B cell (primary cell): ENCODE measurements at places on chromosomes 6 and 20.

DNA sequence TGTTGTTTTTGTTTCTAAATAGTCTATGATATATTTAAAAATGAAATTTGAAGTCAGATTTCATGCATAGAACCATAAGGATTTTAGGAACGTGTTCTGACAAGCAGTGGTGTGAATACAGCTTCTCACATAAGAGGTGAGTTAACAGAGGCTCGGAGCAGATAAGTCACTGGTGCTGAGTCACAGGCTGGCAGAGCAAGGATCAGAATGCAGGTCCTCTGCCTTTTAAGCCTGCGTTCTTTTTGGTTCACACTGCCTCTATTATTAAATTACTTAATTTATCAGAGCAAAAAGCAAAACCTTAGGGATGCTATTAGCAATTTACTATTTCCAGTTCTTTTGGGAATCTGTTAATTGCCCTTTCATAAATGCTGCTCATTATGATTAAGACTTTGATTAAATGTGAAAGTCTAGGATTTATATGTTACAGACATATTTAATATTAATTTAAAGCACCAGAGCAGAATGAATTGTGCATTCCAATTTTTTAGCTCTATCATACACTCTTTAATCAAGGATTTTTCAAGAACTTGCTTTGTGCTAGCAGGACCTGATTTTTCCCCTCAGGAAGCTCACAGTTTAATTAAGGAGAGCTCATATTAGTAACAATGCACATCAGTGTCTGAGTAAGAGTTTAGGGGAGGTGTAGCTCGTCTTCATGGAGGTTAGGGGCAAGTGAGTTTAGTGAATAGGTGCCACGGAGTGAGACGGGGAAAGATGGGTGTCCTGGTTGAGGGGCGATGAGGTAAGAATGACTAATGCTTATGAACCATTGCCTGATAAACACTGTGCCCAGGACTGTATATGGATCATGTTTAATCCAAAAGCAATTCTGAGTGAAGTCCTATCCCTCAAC is 212.7 kb upstream of the AGPAT4 start:
- no peak for DNase-seq

DNA sequence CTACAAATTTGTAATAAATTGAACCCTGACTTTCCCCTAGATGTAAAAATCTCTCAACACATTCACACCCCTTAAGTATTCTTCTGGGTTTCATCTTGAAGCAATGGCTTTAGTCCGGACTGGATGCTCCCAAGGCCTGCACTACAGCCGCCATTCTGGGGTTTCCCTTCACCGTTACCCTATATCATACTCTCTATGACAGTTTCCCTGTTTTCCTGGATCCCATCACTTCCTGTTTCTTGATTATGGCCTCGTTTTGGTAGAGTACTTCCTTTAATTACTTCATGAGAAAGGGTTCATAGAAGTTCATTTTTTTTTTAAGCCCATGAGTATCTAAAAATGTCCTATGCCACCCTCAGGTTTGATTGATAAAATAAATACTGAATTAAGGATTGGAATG is 11.7 kb downstream of the FIG4 start:
- DNase-seq = no peak

GRCh38 chr6:133957780-133958242 is 4.8 kb downstream of the TBPL1 start:
- no peak for DNase-seq

GRCh38 chr6:11130605-11131004 is 19.1 kb upstream of the ERVFRD-1 start:
- DNase-seq = no peak

DNA sequence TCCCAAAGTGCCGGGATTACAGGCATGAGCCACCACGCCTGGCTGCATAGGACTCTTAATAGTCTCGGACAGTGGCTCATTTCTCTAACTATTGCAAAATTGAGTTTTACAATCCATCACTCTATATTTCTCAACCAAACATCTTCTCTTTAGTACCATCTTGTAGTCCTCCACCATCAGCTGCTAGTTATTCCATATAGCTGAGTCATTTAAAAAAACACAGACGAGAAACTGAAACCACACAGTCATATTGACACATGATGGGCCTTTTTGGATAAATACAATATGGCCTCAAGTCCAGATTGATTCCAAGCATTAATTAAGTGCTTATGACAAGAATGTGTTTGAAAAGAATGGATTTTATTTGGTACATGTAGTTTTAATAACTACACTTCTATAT is 599.1 kb downstream of the MEI4 start:
- DNase-seq = no peak

DNA sequence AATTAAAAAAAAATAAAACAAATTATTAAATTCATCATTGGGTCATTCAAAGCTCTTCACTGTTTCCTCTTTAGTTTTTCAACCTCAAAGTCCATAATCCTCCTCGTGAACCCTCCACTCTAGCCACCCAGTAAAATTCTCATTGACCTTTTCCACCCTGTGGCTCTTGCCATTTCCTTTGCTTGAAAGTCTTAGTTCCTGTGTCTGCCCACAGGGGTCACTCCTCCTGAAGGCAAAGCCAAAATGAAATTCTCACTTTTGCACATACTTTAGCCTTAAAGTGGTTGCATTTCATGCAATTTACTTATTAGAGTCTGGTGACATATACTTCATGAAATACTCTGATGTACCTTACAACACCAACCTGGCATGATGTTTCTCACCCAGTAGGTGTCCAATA is 263.7 kb downstream of the BMP2 start:
- DNase-seq = no peak

- DNase-seq = no peak
Measured at GRCh38 chr6:7446619-7447325, 57.2 kb downstream of the RIOK1 start.

DNA sequence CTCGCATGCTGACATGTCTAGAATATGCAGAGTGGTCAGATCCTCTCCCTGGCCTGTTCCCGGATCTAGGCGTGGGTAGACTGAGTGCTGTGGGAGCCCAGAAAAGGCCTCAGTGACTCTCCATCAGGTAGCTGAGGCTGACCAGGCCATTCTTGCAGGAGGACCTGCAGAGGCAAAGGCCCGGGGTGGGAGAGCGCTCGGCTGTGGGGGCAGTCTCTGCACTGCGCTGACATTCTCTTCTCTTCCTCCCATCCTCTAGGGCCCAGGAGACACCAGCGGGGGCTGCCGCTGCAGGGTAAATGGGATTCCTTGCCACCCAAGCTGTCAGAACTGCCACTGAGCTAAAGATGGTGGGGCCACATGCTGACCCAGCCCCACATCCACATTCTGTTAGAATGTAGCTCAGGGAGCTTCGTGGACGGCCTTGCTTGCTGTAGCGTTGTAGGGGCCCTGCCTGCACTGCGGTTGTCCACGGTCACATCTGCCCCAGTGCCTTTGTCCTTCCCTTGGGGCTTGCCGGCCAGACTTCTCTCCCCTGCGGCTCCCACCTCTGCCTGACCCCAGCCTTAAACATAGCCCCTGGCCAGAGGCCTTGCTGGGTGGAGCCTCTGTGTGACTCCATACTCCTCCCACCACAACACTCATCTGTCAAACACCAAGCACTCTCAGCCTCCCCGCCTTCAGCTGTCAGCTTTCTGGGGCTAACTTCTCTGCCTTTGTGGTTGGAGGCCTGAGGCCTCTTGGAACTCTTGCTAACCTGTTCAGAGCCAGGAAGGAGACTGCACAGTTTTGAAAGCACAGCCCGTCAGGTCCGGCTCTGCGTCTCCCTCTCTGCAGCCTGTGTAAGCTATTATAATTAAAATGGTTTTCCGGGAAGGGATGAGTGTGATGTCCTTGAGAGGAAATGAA is 22.2 kb downstream of the RBCK1 start:
- DNase-seq = no peak

DNA sequence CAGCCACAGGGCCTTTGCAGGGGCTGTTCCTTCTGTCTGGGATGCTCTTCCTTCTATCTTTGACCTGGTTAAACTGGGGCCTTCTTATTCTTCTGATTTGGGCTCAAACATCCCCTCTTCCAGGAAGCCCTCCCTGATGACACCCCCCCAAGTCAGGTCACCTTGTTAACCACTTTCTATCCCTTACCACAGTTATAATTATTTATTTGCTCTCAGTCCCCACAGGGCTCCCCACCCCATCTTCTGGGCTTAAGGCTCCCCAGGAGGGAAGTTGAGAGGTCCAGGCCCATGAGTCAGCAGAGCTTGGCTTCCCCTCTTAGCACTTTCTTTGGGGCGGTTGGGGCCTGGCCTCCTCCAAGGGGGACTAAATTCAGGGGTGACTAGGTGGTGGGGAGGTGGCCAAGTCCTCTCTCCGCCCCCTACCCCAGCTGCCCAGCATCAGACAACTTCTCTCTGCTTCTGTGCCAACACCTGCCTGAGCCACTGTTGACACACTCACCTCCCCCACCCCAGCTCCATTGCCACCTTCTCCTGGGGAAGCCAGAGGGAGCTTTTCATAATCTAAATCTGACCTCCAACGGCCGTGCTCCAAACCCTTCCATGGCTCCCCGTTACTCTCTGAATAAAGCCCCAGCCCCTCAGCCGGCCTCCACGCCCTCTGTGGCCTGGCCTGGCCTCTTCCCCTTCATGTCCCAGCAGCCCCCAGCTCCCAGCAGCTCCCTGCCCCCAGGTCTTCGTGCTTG is 70.0 kb downstream of the CEBPB start:
- no peak for DNase-seq

- no peak for DNase-seq
Measured at GRCh38 chr6:28090917-28091586, 10.7 kb downstream of the ZNF165 start.

- peak; percentile 30 for DNase-seq
Measured at GRCh38 chr6:90078513-90079289, 184.4 kb downstream of the GJA10 start.

- no peak for DNase-seq
Measured at GRCh38 chr20:44039147-44039546, 124.5 kb downstream of the TOX2 start.

DNA sequence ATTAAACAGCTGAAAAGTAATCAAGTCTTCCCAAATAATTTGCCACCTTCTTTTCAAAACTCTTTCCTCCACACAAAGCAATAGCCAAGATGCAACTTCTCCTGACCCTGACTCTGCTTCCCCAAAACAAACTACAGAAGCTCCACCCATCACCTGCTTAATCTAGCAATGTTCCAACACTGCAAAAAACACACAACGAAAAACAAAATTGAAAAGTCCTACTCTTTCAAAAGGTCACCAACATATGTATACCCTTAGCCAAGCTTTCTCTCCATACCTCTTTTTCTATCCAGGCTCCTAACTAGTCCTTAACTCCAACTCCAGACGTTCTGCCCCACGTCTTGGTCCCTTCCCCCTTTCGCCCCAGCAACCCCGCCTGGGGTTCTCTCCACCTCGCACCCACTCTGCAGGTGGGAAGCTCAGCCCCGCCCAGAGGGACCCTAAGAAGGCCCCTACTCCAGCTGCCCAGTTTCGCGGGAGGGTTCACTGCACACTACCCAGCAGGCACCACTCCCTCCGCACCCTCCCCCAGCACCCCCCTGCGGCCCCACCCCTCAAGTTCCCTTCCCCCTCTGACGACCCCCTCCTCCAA is 717 bp downstream of the CSNK2A1 start:
- DNase-seq = peak; percentile 50

DNA sequence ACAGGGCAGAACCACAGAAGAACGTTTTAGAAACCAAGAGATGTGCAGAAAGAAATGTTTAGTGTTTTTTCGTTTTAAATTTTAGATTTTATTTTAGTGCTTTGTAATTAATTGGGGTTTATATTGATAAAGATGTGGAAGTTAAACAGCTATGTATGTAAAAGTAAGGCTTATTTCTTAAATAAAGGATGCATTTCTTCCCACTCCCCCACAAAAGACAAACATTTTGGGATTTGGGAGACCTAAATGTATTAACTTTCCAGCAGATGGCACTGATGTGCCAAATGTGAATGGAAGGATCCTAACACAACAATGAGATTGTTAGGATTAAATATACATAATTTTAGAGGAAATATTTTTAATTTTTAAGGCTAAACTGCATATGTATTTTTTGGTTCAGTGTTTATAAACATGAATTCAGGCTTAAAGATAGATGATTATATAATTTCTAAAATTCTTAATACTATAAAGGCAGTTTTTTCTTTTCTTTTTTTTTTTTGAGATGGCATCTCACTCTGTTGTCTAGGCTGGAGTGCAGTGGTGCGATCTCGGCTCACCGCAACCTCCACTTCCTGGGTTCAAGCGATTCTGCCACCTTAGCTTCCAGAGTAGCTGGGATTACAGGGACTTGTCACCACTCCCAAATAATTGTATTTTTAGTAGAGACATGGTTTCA is 12.0 kb downstream of the PFDN4 start:
- DNase-seq = no peak

DNA sequence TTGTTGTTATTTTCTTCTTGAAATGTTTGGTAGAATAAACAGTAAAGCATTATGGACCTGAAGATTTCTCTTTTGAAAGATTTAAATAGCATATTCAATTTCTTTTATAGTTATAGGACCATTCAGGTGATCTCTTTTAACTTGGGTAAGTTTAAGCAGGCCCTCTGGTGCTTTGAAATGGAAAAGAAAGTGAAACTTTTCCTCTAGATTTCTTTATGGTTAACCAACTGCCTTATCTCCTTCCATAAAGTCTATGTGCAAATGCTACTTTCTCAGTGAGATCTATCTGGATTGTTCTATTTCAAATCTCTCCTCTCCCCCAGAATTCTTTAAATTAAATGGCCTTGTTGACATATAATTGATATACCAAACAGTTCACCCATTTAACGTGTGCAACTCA is 54.0 kb downstream of the PHACTR2 start:
- DNase-seq = no peak

- DNase-seq = peak; percentile 14
Measured at GRCh38 chr6:22271081-22271480, 25.8 kb downstream of the PRL start.
